ENCODE measurements at places on chromosomes 1 and 21.

GRCh38 chr21:39562791-39563770 lies 49.7 kb upstream of the B3GALT5 start:
- DNase-seq: no peak

DNA sequence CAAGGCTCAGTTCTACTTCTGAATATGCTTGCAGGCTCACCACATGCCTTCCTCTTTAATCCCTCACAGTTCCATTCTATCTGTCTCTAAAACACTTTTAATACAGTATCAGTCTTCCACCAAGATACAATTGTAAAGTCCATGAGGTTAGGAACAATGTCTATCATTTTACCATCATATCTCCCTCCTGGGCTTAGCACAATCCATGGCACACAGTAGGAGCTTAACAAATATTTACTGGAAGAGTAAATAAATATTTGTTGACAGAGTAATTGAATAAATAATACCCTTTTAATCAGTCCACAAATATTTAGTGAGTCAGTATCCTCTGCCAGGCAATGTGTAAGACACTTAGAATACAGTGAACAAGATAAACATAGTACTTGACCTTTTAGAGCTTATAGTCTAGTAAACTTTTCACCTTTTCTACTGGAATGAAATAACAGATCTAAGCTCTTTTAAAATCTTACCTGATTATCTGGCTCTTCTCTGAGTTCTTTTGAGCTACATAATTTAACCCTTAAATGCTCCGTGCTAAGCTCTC lies 12.7 kb upstream of the GADD45A start:
- no peak for DNase-seq

DNA sequence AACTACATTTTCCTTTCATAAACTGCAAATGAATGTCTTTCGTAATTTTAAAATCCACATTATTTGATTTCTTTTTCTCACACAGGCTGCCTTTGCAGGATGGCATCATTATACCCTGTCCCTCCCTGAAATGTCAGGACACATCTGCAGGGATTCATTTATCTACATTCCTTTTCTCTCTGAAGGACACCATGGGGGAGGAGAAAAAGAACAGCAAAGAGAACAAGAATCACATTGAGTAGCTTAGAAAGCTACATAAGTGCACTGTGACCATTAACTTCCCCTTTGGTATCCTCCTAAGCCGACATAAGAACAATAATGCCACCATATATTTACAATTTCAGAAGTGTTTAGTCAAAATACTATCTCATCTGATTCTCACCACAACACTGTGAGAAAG lies 129.5 kb downstream of the PIGK start:
- DNase-seq: no peak

DNA sequence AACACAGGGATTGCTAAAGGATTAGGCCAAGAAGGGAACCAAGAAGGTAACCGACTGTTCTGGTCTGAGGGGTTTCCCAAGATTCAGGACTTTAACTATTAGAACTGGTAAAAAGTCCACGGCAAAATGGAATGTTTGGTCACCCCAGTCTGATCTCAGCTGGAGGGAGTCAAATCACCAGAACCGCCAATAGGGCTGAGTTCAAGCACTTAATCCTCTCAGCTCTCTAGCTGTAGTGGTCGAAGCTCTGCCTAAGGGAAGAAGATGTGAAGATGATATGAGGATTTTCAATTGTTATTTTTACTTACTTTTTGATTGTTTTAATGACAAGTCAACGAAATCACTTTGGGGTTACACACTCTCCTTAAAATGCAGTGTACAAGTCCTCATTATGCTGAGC lies 29.1 kb downstream of the F5 start:
- no peak for DNase-seq

- no peak for DNase-seq
Observed at GRCh38 chr1:218760601-218761570, 412.8 kb upstream of the LYPLAL1 start.

GRCh38 chr1:46422261-46422871 lies 28.2 kb downstream of the FAAH start:
- no peak for DNase-seq

DNA sequence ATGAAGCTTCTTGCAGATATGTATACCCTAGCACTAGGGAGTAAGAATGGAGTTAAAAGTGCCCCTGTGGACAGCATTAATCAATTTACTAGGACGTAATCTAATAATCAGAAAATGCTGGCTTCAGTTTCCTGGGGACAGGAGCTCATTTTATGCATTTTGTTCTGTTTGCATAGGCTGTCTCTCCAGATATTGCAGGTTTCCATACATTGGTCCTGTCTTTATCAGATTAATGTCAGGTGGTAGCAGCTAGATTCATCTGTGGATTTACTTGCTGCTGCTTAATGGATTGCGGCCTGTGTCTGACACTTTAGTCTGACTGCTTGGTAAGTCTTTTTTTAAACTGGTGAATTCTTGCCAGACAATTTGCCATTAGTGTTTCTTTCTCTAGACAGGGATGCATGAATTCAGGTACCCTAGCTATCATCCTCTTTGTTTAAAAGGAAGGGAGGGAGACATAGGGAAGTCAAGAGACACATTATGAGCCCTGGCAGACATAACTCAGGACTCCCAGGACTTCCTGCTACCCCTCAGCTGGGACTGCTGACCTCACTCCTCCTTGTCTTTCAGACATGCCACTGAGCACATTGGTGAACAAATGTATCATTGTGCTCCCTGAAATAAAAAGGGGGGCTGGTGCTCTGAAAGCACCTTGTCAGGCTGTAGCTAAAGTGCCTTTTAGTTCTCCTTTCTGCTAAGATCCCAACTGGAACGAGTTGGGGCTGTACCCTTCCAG lies 47.7 kb downstream of the NOS1AP start:
- no peak for DNase-seq

- no peak for DNase-seq
Observed at GRCh38 chr1:59223198-59223597, 73.7 kb upstream of the FGGY start.

DNA sequence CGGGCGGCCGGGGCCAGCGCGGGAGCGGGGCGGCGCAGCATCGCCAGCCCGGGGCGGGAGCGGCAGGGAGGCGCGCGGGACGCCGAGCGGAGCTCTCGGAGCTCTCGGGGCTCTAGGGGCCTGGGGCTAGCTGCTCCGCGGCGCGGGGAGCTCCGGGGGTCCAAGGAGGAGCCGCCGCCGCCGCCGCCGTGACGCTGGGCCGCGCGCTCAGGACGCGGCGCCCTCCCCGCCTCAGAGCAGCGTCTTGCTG lies 147 bp downstream of the CLSTN1 start:
- no peak for DNase-seq

- DNase-seq: no peak
Observed at GRCh38 chr1:201288007-201288406, 4.7 kb downstream of the PKP1 start.

- no peak for DNase-seq
Observed at GRCh38 chr1:22186311-22186710, 43.4 kb upstream of the WNT4 start.

- no peak for DNase-seq
Observed at GRCh38 chr1:219621047-219621786, 8.3 kb upstream of the ZC3H11B start.

- DNase-seq: no peak
Observed at GRCh38 chr1:71916894-71917293, 365.4 kb downstream of the NEGR1 start.

DNA sequence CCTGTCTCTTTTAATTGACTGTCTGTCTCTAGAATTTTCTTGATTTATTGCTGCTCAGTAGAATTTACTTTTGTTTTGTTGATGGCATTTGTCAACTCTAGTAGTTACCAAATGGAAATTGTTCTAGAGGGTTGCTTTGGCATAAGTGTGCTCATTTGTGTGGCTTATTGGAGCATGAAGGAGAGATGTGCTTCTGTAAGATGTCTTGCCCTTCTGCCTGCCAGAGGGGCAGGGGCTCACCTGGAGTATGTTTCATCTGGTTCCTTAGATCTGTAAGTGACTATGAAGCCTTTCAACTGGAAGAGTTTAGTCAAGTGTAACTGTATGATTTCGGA lies 345.5 kb downstream of the DISC1 start:
- DNase-seq: peak; percentile 88

DNA sequence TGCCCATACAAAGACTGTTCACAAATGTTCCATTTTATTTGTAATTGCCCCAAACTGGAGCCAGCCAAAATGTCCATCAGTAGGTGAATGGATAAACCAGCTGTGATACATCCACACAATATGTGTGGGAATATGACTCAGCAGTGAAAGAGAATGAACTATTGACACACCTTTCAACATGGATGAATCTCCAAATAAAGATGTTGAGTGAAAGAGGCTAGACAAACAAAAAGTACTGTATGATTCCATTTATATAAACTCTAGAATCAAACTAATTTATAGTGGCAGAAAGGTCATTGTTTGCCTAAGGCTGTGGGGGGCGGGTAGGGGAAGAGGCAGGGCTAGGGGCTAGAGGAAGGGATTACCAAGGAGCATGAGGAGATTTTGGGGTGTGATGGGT lies 4.5 kb downstream of the DHCR24 start:
- no peak for DNase-seq

DNA sequence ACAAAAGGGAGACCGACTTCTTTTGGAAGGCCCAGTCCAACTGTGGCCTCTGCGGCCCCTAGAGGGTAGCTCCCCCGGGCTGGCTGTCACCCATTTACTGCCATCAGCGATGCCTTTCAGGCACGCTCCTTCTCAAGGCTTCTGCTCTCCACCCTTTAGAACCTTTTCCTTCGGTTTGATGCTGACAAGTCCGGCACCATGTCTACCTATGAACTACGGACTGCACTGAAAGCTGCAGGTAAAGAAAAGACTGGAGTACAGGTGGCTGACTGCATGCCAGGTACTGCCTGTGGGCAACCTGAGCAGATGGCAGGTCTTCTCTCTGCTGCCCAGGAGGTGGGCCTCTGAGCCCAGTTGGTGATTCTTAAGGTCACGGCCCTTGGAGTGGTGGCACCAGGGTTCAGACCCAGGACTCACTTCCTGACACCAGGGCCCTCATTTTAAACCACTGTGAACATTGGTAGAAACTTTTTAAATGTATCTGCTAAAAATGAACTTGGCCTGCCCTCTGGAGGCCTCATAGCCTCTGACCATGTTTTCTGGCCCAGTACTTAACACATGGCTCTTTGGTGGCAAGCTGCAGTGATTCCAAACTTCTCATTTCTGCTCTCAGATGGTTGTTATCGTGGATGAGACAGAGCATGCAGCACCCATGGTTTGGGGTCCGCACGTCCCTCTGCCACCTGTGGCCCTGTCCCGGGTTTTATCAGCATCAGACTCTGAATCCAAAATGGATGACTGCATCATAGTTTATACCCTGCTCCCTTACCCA lies 45.7 kb downstream of the CAPN9 start:
- no peak for DNase-seq

- DNase-seq: no peak
Observed at GRCh38 chr1:205663286-205663936, 16.9 kb downstream of the SLC45A3 start.

GRCh38 chr1:41314376-41315145 lies 46.7 kb upstream of the FOXO6 start:
- no peak for DNase-seq

- no peak for DNase-seq
Observed at GRCh38 chr21:16283516-16283915, 553.7 kb downstream of the USP25 start.

Data from NCI-H1436 treated with DMSO at 0.1 percent for 48 hours (cell line).